Neural progenitor cell (in vitro differentiated cells): ENCODE measurements at places on chromosomes 4 and X. TPM values are rescaled to one million over a fixed set of nuclear protein-coding genes. Genes with fewer than 3 reads are reported as not detected.

DNA sequence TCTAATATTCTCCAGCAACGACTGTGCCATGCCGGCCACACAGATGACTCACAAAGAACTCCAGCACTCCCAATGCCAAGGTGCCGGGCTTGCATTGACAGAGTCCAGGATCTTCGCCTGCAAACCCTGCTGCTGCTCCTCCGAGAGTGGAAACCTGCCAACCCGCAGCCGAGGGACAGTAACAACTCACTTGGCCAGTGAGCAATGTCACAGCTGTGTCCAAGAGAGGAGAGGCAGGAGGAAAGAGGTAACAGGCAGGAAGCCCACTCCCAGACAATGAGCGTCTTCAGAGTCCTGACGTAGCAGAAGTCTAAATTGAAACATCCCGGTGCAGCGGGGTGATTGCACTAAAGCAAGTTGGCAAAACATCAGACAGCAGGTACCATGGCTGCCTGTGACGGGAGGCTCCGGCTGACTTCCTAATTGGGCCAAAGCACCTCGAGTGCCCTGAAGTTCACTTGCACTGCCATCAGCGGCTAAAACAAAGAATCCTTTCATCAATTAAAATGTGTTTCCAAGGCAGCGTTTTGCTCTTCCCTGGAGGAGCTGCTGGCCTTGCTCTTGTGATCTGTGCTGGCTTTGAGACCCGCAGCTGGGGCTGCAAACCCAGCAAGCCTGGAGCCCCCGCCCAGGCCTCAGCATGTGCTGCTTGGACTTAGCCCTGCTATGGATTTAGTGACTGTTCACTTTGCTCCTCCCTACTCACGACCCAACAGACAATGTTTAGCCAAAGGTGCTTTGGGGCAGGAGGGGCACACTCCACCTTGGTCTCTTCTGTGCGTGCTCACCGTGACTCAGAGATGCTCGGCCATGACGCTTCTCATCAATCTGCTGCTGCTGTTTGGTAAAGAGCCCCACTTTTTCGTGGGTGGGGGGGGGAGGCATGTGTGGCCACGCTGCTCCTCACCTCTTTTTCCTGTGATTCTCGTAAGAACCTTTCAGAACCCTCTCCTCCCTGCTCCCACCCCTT, 36.5 kb downstream of the DCTD start:
- peaks cover 11% of the 10 kb centered on the region for H3K36me3 ChIP-seq
- H3K4me1 ChIP-seq: peaks cover 5% of the 10 kb centered on the region
- DNase-seq: no peak
- H3K27ac ChIP-seq: no peak overlapping the region
- H3K4me3 ChIP-seq: no peak overlapping the region

GRCh38 chr4:6180841-6181631, 19.3 kb downstream of the JAKMIP1 start:
- no peak for DNase-seq
- H3K4me3 ChIP-seq: no peak overlapping the region
- no peaks in the 10 kb centered on the region for H3K27me3 ChIP-seq
- no peak overlapping the region for H3K27ac ChIP-seq
- H3K4me1 ChIP-seq: no peaks in the 10 kb centered on the region
- no peaks in the 10 kb centered on the region for H3K36me3 ChIP-seq

GRCh38 chr4:151409470-151410313, 716 bp downstream of the FHIP1A start:
- peaks cover 6% of the 10 kb centered on the region for H3K4me1 ChIP-seq
- peak overlapping the region; percentile 91 for H3K4me3 ChIP-seq
- H3K36me3 ChIP-seq: no peaks in the 10 kb centered on the region

- no peaks in the 10 kb centered on the region for H3K4me1 ChIP-seq
- H3K4me3 ChIP-seq: no peak overlapping the region
- H3K27ac ChIP-seq: no peak overlapping the region
- no peaks in the 10 kb centered on the region for H3K36me3 ChIP-seq
Observed at GRCh38 chr4:72994670-72995069, 74.8 kb downstream of the COX18 start.

DNA sequence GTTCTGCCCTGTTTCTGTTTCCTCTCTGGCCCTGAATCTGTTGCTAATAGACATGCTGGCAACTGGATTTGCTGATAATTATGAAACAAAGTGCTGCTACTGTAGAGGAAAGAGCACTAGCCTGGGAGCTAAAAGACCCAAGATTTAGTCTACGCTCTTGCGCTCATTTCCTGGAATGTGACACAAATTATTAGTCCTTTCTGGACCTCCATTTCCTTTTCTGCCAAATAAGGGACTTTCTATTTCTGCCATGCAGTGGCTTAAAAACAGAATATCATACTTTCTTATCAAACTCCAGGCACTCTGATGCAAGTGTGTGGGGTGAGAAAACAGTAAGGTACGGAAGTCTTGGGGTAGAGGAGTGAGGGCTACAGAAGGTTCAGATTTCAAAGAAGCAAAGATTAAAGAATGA, 48.3 kb upstream of the GPR174 start:
- H3K4me1 ChIP-seq: no peaks in the 10 kb centered on the region
- no peaks in the 10 kb centered on the region for H3K27me3 ChIP-seq
- no peak overlapping the region for H3K27ac ChIP-seq
- no peak overlapping the region for H3K4me3 ChIP-seq
- DNase-seq: no peak

DNA sequence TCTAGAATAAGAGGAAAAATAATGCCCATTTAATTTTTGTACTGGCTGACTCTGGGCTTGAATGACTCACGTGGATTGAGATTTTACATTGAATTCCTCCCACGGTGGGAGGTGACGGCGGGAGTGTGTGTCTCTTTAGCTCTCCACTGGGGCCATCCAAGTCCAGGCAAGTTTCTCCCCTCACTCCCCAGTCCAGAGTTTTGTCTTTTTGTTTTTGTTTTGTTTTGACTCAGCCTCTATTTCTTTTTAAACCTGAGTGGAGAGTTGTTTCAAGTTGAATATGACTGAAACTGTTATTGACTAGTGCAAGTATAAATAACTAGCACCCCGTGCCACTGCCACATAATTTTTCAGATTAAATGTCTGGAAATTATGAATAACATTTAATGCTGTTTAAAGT, 13.6 kb downstream of the CHST7 start:
- no peak overlapping the region for H3K27ac ChIP-seq
- DNase-seq: no peak
- peaks cover 8% of the 10 kb centered on the region for H3K4me1 ChIP-seq
- H3K36me3 ChIP-seq: no peaks in the 10 kb centered on the region
- no peak overlapping the region for H3K4me3 ChIP-seq

DNA sequence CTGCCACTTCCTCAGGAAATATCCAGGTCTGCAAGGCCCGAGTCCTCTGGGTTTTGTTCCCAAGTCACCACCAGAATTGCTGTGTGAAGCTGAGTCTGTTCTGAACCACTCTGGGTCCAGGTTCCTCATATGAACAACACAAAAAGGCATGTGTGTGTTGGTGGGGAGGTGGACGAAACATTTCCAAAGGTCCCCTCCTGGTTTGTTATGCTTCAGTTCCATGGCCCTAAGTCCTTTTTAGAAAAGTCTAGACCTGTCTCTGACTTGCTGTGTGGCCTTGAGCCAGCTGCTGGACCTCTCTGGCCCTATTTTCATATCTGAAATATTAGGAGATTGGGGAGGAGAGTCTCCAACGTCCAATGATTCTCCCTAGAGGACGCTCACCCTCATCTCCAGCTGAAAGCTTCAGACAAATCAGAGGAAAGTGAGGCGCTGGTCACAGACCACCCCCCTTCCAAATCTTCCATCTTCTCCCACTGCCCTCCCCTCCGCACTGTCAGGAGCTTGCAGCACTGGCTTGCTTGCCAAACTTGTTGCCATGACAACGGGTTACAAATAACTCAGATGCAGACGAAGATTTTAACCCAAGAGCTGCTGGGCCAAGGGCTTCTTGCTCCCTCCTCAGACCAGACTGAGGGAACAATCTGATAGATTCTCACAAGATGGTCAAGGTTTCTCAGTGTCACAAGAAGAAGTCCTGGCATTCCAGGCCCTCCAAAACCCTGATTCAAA, 64.5 kb downstream of the SMC1A start:
- peak; percentile 49 for DNase-seq
- H3K27me3 ChIP-seq: no peaks in the 10 kb centered on the region
- no peaks in the 10 kb centered on the region for H3K36me3 ChIP-seq
- H3K4me1 ChIP-seq: no peaks in the 10 kb centered on the region

DNA sequence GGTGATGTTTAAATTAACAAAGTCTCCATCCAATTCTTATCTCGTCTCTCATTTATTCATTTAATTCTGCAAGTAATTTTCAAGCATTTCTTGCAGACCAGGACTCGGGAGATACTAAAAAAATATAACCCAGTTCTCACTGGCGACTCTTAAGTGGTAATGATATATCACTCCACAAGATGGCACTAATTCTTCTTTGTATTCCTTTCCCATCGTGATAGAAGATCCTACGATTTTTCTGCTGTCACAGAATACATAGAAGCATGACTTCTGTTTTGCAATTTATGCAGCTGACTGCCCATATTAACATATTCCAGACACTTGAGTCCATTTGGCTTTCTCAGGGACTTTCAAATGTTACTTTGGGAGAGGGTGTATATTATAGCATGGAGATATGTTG, 64.0 kb upstream of the FGF13 start:
- H3K4me1 ChIP-seq: no peaks in the 10 kb centered on the region
- H3K27ac ChIP-seq: no peak overlapping the region
- DNase-seq: peak; percentile 46
- no peaks in the 10 kb centered on the region for H3K36me3 ChIP-seq
- H3K4me3 ChIP-seq: no peak overlapping the region
- no peaks in the 10 kb centered on the region for H3K27me3 ChIP-seq

- H3K4me1 ChIP-seq: no peaks in the 10 kb centered on the region
- H3K27me3 ChIP-seq: no peaks in the 10 kb centered on the region
- H3K36me3 ChIP-seq: no peaks in the 10 kb centered on the region
- H3K27ac ChIP-seq: no peak overlapping the region
Observed at GRCh38 chr4:57763070-57763469, 652.9 kb upstream of the IGFBP7 start.

- no peak overlapping the region for H3K4me3 ChIP-seq
- DNase-seq: no peak
- no peaks in the 10 kb centered on the region for H3K36me3 ChIP-seq
Observed at GRCh38 chr4:171891038-171891437, 77.8 kb downstream of the GALNTL6 start.

DNA sequence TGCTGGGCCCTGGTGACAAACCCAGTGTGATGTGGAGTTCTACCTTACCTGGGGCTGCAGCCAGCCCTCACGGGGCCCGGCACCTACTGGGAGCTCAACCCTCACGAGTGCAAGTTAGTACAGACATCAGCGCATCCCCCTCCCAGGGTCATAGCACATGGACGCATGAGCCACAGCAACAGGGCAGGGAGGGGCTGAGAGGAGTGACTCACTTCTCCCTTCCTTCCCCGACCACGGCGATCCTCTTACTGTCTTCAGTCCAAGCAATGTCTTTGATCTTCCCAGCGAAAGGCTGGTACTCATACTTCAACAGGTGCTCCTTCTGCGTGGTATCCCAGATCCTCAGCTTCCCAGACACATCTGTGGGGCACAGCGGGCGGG, 17.8 kb downstream of the WDR1 start:
- DNase-seq: no peak
- H3K4me3 ChIP-seq: no peak overlapping the region
- H3K27ac ChIP-seq: no peak overlapping the region
- no peaks in the 10 kb centered on the region for H3K27me3 ChIP-seq

GRCh38 chrX:21745756-21746155, 12.2 kb downstream of the SMPX start:
- no peaks in the 10 kb centered on the region for H3K36me3 ChIP-seq
- H3K27me3 ChIP-seq: no peaks in the 10 kb centered on the region
- peak; percentile 8 for DNase-seq

DNA sequence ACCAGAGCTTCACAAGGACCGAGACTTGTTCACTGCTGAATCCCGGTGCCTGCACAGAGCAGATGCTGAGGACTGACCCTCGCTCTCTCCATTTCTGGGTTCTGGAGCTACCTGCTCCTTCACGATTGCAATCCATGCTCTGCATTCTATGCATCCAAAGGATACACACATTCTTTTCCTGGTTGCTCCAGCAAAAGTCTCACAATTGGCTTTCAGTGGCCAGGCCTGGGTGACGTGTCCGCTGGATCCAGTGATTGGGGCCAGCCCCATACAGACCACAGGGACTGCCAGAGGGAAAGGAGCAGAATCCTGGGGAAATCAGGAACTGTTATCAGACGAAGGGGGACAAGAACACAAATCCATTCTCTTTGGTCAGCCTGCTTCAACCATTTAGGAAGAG, 14.9 kb upstream of the CDKN2AIP start:
- no peak overlapping the region for H3K4me3 ChIP-seq
- no peak for DNase-seq
- no peaks in the 10 kb centered on the region for H3K4me1 ChIP-seq
- H3K27ac ChIP-seq: no peak overlapping the region
- no peaks in the 10 kb centered on the region for H3K27me3 ChIP-seq
- no peaks in the 10 kb centered on the region for H3K36me3 ChIP-seq

GRCh38 chrX:46168254-46168653, 377.0 kb downstream of the ZNF674 start:
- H3K4me3 ChIP-seq: no peak overlapping the region
- H3K36me3 ChIP-seq: no peaks in the 10 kb centered on the region
- no peak overlapping the region for H3K27ac ChIP-seq
- DNase-seq: no peak
- no peaks in the 10 kb centered on the region for H3K27me3 ChIP-seq

GRCh38 chr4:8010618-8011017, 71.0 kb upstream of the AFAP1 start:
- H3K4me3 ChIP-seq: no peak overlapping the region
- peaks cover 11% of the 10 kb centered on the region for H3K4me1 ChIP-seq
- no peaks in the 10 kb centered on the region for H3K36me3 ChIP-seq
- peak; percentile 71 for DNase-seq
- H3K27me3 ChIP-seq: no peaks in the 10 kb centered on the region

DNA sequence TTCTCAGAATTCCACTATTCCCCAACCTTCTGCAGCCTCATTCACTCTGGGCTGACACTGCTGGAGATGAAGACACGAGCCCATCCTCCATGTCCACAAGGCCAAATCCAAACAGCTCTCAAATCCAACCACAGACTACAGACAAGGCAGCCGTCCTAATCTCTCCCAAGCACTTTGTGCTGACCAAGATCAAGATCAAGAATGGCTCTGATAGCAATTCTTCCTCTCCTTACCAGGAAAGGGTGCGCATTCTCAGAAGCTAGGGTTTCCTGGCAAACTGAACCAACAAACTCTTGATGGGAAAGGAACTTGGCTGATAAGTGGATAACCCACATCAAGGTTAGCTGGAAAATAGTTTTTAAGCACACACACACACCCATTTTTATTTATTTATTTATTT, 26.5 kb downstream of the RELL1 start:
- H3K27ac ChIP-seq: no peak overlapping the region
- no peak for DNase-seq
- H3K27me3 ChIP-seq: no peaks in the 10 kb centered on the region

DNA sequence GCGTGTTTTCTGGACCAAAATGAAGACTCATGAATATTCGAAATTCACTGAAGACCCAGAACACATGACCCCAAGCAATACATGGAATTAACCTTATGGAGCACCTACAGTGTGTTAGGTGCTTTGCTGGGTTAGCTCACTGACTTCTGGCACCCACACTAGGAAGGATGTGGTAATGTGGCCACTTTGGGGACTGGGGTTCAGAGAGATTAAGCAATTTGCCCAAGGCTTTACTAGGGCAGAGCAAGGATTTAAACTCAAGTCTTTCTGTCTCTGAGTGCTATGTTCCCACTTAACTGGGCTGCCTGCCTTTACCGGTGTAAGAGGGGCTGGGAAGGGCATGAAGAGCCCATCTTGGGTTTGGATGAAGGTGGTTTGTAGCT, 162.0 kb upstream of the ATP6AP2 start:
- no peak overlapping the region for H3K4me3 ChIP-seq
- H3K27me3 ChIP-seq: no peaks in the 10 kb centered on the region
- no peak for DNase-seq

Gene ASB12
- 0.19 TPM in 1 of 2 replicates, not detected in the other for total RNA-seq

Gene NXF3
- total RNA-seq: not detected in 2 replicates

Gene TENM3
- 78.7 and 126 TPM in 2 replicates for total RNA-seq

Gene PAPSS1
- 106 and 140 TPM in 2 replicates for total RNA-seq

Gene CT83
- not detected in 2 replicates for total RNA-seq
